ENCODE measurements at places on chromosomes 3 and 15.

DNA sequence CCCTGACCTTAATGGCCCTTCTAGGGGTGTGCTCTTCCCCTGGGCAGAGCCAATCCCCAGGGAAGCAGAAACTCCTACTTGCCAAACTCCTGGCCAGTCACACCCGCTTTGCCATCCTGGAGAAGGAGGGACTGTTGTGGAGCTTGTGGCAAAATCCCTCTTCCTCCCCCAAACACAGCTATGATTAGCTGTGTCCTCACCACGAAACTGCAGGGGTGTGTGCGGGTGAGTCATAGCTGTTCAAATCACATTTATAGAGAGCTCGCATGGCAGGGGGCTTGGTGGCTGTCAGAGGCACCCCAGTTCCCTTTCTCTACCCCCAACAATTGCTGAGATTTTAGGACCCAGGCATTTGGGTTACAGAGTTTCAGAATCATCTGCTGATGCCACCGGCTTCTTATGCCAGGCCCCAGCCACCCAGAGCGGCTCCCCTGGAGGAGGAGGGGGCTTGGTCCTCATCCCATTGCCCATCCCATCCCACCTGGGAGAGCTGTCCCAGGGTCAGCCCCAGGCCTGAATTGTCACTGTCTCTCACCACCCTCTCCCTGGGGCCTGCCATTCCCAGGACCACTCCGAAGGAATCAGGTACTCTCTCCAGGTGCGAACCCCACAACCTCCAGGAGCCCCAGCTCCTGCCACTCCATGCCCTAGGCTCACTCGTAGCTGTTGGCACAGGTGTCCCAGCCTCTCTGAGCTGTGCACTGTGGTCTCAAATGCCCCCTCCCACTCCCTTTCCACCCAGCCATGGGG, 28.8 kb upstream of the MAGEF1 start:
- DNase-seq, result no peak

- no peak for DNase-seq
Measured at GRCh38 chr3:152160350-152161011, 108.2 kb upstream of the MBNL1 start.

DNA sequence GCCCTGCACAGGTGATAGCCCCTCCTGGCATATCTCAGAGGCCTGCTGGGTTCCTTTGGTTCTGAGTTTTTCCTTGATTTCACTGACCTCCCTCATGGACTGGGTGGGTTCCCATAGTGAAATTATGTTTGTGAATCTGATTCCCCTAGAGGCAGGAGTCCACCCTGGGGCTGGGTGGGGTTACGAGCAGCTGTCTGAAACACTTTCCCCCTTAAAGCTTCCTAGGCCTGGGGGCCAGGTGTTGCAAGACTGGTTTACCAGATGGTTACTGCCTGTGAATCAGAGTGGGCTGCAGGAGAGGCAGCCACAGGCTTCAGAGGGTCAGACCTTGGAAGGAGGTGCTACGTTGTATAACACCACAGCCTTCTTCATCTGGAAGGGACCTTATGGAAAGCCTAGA, 34.3 kb downstream of the IL20RB start:
- no peak for DNase-seq

DNA sequence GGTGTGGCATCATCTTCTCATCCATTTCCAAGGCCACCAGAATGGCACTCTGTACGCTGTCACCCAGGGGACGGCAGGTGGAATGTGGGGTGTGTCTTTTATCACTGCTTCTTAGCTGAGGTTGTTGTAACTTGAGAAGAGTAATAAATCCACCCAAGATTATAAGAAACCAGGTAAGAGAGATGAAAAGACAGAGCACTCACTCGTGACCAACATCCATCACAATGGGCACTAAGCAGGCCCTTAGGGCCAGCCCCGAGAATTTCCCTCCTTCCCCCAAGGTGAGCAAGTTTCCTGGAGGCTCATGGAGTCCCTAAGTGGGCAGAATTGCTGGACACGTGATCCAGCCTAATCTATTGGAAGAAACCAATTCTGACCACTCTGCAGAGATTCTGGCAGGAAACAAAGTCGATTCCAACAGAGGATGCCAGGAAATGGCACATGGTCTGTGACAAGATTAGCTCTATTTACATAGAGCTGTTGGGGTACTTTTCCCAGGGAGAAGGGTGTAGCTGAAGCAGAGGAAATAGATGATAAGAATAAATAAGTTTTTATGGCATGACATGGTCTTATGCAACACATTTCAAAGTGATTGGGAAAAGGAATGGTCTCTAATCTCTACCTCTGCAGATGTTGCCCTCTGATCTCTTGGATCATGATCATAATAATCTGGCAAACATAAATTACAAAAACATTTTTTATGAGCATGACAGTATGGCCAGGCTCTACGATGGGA, 22.5 kb downstream of the SLC6A20 start:
- DNase-seq, result no peak

DNA sequence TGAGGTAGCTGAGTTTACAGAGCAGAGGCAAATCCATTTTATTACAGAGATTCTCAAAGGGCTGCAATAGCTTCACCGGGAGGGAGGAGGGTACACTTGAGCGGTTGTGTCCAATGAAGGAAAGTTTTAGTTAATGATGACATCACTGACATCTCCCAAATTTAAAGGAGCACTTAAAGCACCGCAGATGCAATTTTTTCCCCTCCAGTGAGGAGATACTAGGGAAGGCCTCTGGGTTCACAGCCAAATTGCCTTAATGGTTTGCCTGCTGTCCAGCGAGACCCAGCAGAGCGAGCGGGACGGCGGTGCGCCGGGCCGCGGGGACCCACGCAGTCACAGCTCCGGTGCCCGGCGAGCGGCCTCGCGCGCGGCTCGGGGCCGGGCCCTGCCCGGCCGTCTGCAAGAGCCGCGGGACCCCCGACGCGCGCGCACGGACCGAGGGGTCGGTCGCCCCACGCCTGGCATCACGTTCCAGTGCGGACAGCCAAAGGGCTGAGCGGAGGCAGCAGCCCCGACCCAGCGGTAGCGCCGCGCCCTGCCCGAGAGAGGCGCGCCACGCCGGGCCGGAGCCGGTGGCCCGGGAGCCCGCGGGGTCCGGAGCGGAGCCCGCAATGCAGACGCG, 160.5 kb upstream of the CHRNA7 start:
- no peak for DNase-seq

GRCh38 chr15:74631935-74632560, 16.4 kb downstream of the CLK3 start:
- peak; percentile 2 for DNase-seq

- DNase-seq, result no peak
Measured at GRCh38 chr3:14899993-14900618, 47.3 kb upstream of the NR2C2 start.

DNA sequence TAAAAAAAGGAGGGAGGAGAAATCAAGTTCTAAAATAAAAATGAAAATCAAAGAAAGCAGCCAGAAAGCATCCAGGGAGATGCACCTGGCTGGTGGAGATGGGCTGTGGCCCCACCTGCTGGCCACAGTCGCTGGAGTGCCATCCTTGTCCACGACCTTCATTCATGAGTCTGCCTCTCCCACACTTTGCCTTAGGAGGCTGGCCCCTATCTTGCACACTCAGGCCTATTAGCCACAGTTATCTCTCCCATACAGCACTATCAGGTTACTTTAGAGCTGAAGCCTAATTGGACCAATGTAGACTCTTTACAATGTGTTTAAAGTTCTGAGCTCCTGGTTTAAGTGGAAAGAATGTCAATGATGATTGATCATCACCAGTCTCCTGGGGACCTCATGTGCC, 392.0 kb upstream of the RORA start:
- peak; percentile 54 for DNase-seq

DNA sequence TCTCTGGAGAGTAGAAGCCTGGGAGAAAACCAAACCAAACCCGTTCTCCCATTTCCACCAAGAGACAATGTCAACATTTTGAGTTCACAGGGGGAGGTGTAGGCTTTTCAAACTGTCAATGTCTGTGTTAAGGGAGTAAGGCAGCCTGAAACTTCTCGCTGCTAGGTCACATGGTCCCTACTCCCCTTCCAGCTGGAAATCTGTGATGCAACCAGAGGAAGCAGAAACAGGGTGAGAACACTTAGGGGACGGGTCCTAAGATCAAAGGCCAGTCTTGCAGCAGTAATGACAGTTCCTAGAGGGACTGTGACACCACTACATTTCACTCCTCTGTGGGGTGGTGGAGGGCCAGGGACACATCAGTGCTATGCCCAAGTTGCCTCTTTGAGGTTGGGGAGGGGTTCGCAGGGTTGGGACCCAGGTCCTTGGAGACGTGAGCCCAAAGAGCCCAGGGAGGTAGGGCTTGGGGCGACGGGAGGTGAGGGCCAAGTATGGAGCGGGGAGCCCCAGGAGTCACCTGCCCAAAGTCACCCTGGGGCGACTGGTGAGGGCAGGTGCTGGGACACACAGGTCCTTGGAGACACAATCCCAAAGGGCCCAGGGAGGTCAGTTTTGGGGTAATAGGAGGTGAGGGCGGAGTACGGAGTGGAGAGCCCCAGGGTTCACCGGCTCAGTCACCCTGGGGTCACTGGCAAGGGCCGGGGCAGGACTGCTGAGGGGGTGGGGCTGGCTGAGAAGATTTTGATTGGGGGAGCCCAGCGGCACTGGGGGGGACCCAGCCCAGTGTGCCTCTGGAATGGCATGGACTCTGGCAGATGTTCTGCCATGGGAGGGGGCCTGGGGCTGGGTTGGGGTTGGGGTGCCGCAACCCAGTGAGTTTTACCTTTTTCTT, 582 bp downstream of the GOLGA6L2 start:
- DNase-seq, result no peak

DNA sequence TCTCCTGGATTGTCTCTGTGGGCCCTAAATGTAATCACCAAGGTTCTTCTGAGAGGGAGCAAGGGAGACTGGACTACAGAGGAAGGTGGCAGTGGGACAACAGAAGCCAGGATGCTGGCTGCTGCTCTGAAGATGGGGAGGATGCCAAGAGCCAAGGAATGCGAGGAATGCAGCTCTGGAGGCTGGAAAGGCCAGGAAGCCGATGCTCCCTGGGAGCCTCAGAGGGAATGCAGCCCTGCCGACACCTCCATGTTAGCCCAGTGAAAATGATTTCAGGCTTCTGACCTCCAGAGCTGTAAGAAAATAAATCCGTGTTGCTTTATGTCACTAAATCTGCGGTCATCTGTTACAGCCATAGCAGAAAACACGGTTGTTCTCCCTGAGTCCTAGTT, 44.1 kb downstream of the UMPS start:
- no peak for DNase-seq

DNA sequence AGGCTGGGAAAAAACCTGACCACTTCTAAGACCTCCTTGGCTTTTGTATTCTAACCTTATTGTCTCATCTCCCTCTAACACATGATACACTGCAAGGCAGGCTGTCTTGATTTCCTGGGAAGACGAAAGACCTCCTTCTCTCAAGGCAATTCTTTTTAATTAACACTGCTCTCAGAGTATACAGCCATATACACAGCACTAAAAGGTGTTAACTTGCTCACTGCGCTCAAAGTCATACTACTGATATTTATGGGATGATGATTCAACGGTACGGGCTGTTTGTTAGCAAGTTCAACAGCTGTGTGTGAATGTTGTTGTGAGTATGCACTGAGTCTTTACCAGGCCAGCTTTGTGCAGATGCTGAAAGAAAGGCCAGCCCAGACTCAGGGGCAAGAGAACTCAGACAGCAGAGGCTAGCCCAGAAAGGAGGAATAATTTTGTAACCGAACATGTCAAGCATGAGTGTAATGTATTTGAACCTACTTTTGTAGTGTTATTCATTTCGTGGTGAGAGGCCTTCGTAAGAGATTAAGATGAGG, 229.9 kb downstream of the IL5RA start:
- DNase-seq, result no peak

DNA sequence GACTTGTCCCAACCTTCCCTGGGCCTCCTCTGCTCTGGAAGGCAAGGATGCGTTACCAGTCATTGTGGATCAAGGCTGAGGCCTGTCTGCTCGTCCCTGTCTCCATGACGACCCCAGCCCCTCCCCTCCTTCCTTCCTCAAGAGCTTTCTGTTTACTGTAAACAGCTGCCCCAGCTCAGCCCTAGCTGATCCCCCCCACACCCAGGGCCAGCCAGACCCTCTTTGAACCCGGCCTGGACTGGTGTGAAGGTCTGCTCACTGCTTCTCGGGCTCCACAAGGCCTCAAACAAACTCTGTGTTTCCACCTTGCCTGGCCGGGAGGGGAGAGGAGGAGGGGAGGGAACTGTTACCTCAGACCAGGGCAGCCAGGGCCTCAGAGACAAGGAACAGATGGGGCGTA, 16.9 kb downstream of the VPS18 start:
- DNase-seq, result peak; percentile 10

- no peak for DNase-seq
Measured at GRCh38 chr15:67107014-67107812, 41.8 kb downstream of the SMAD3 start.

- no peak for DNase-seq
Measured at GRCh38 chr3:29466442-29466841, 185.6 kb downstream of the RBMS3 start.

DNA sequence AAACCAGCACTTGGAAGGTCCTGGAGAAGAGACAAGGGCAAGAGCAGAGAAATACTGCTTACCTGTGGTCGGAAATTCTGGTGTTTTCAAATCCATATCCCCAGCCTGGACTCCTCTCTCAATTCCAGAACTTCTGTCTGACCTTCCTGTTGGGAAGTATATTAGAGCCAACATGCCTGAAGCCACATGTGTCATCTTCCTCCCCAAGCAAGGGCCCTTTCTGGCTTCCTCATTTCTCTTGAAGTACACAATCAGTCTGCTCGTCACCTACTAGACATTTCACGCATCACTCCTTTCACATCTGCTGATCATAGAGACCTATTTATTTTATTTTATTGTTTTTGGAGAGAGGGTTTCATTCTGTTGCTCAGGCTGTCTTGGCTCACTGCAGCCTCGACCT, 8.4 kb downstream of the PARP14 start:
- no peak for DNase-seq

DNA sequence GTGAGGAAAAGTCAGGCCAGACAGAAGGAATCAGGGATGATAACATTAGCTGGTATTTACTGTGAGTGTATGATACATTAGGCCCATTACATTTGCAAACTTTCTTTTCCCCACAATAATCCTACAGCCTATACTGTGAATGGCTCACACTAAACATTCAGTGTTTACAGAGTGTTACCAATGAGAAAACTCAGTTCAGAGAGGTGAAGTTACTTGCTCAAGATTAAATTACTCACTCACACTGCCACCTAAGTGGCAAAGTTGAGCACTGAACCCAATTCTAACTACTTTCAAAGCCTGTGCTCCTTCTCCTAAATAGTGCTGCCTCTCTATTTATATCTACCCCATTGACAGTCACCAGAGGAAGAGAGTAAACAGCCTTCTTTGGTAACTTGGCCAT, 8.5 kb downstream of the XPC start:
- DNase-seq, result no peak

GRCh38 chr3:4687596-4687995, 194.4 kb downstream of the ITPR1 start:
- no peak for DNase-seq

DNA sequence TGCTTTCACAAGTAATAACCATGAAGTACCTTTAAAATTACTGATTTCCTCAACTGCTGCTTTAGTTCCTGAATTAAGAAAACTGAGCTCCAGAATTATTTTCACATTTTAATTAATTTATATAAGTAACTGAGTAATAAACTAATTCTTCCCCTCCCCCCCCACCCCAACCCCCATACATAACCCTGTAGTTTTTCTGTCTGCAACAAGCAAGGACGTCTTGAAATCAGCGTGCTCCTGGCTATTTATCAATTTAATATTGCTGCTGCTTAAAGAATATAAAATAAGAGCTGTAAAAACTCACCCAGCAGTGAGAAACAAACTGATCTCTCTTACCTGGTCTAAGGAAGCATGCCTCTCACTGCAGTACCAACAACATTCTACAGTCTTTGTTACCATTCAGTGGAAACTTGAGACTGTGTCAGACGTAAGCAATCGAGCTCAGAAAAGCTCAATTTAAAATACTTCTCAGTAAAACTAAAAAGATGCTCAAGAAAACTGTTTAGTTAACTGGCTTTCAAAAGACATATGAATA, 121.0 kb downstream of the TFDP2 start:
- no peak for DNase-seq
